ENCODE measurements at places on chromosomes 6 and 20.

GRCh38 chr6:84492241-84493165 lies 265.1 kb upstream of the CEP162 start:
- no peak for DNase-seq

DNA sequence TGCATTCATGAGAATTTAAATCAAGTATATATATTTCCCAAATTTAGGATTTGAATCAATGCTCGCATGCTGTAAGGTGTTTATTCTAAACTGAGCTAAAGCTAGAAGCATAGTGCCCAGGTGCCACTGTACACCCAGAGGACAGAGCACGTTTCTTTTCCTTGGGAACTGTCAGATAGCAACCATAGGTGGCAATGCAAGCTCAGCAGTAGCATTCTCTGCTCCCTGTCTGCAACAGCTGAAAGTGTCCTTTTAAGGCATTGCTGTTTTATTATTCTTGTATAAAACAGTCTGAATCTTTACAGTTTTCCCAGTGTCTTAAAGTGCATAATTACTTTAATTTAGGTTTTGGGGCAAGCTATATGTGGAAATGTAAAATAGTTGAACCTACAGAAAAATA lies 443.4 kb upstream of the MMS22L start:
- DNase-seq, result no peak

DNA sequence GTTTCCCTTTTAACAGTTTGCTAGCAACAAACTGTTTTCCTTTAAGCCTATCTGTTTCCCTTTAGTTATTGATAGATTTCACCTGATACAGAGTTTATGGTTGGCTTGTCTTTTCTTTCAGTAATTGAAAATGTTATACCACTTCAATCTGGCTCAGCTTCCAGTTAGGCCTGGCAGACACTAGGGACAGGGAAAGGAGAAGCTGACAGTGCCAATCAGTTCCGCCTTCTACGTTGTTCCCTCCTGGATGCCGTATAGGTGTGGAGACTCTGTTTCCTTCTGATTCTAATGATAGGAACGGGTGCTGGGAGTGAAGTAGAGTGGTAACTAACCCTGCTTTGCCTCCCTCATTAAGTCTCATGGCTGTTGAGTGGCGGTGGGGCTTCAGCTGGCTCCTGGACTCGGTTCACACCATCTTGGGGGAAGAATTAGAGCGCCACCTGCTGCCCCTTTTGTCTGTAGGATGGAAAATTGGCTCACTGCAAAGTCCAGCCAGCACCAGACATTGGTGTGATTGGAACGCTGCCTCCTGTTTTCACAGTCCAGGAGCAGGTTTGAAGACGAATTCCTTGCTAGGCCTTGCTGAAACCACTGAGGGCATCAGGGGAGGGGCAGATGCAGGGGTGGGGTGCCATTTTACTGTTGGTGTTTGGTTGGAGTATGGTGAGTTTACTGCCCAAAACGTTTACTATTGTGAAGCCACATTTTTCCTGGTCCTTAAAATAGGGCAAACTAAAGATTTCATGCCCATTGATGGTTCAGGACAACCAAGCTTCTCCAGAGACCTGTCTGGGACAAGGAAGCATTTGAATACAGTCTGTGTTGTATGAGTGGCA lies 1729.5 kb downstream of the GRIK2 start:
- DNase-seq, result no peak

DNA sequence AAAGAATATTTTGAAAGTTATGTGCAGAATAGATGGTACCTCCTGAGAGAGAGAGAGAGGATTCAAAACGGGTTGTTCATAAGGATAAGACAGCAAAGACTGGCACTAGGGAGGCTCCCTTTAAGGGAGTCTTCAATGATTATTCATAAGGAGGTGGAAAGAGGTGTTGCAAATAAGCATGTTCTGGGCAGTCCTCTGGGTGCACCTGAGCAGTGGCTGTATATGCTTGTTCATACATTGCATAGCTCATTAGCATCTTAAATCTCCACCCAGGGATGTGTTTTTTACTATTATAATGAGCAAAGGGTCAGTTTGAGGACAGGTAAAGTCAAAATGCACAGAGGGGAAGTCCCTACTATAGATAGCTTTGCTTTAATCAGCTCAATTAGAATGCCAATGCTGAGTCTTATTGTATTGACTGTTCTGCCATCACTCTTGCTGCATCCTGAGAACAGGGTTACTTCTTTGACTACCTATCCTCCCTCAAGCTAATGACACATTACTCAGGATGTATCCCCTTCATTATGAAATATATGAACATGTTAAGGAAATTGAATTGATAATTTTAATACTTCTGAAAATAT lies 10.0 kb upstream of the SIRPG start:
- no peak for DNase-seq

- no peak for DNase-seq
These were observed 18.4 kb upstream of the SPAG4 start for GRCh38 chr20:35597186-35597585.

DNA sequence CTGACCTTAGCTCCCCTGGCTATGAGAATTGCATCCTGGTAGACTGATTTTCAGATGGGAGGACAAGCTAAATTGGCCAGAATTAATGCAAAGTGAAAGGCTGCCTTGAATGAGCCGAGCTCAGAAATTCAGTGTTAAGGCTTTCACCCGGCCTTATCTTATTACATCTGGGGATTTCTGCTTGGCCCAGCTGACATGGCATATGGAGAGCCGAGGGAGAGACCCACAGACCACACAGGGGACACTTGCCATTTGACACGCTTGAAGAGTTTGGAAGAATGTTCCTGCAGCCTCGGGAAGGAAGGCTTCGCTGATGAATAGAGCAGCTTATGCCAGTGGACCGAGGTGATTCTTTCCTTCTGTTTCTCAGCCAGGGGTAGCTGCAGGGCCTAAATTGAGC lies 9.0 kb downstream of the MOCS3 start:
- no peak for DNase-seq

- no peak for DNase-seq
These were observed 16.7 kb downstream of the VAPB start for GRCh38 chr20:58405504-58406291.

DNA sequence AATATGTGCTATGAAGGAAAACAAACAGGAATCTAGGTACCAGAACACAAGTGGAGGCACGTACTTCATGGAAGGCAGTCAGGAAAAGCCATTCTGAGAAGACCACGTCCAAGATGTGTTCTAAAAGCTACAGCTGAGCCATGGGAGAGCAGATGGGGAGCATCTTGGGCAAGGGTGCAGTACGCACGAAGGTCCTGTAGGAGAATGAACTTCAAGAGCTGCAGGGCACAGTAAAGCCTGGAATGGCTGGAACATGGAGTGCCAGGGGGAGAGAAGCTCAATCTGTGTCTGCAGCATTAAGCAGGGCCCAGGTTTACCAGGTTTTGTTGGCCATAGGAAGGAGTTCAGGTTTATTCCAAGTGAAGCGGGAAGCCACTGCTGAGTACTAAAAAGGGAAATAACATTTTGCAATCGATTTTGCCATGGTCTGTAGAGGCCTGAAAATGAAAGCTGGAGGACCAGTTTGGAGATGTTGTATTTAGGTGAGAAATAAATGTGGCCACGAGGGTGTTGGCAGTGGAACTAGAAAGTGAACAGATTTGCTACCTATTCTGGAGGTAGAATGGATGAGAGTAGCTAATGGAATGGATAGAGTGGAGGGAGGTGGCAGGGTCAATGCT lies 29.9 kb downstream of the ADTRP start:
- DNase-seq, result no peak

GRCh38 chr6:79984261-79984660 lies 20.2 kb upstream of the TTK start:
- no peak for DNase-seq

DNA sequence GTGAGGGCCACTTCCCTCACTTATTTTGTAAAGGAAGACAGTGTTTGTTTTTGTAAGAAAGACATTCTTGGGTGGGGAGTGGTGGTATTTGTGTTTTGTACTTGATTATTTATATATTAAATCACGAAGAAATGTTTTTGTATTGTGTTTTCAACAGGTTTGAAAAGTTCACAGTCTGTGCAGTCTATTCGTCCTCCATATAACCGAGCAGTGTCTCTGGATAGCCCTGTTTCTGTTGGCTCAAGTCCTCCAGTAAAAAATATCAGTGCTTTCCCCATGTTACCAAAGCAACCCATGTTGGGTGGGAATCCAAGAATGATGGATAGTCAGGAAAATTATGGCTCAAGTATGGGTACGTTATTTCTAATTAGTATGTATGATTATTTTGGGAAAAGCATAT lies 137.2 kb downstream of the NCOA3 start:
- no peak for DNase-seq

- DNase-seq, result no peak
These were observed 103.4 kb downstream of the LRRC1 start for GRCh38 chr6:53898026-53898795.

- no peak for DNase-seq
These were observed 40.3 kb upstream of the XRN2 start for GRCh38 chr20:21262812-21263211.

GRCh38 chr6:148445620-148446019 lies 103.0 kb downstream of the SASH1 start:
- no peak for DNase-seq

GRCh38 chr20:23156170-23156841 lies 70.2 kb upstream of the CD93 start:
- no peak for DNase-seq

GRCh38 chr6:53399027-53399344 lies 50.2 kb upstream of the ELOVL5 start:
- DNase-seq, result no peak

DNA sequence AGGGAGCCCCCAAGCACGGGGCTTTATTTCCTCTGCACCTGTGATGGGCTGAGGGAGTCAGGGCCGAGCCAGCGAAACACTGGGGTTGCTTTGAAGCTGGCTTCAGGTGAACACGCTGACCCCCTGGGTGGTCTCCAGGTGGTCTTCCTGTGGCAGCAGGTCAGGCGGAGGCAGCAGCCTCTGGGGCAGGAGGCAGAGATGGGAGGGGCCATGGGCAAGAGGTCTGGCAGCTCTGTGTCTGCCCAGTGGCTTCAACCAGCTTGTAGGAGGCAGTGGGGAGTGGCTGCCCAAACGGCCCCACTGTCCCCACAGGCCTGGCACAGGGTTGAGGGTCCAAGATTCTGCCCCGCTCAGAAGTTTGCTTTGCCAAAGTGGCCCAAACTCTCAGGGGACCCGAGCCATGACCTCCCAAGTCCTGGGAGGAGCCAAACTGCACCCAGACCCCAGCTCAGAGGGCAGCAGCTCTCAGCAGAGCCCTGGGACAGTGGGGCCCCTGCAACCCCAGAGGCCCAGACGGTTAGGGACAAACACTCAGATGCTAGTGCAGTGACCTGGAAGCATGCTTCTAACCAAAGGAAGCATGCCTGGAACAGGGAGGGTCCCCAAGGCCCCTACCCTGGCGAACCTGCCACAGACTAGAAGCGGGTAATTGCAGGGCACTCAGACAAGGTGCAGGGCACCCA lies 15.3 kb downstream of the NTSR1 start:
- no peak for DNase-seq

DNA sequence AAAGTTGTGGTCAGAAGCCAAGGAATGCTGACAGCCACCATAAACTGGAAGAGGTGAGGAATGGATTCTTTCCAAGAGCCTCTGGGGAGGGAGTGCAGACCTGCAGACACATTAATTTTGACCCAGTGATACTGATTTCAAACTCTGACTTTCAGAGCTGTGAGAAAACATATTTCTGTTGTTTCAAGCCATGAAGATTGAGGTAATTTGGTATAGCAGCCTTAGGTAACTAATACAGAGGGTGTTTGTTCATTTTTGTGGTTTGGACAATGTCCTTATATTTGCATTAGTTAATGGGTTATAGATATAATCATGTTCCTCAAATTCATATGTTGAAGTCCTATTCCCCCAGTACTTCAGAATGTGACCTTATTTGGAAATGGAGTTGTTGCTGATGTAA lies 85.4 kb upstream of the GTSF1L start:
- no peak for DNase-seq

DNA sequence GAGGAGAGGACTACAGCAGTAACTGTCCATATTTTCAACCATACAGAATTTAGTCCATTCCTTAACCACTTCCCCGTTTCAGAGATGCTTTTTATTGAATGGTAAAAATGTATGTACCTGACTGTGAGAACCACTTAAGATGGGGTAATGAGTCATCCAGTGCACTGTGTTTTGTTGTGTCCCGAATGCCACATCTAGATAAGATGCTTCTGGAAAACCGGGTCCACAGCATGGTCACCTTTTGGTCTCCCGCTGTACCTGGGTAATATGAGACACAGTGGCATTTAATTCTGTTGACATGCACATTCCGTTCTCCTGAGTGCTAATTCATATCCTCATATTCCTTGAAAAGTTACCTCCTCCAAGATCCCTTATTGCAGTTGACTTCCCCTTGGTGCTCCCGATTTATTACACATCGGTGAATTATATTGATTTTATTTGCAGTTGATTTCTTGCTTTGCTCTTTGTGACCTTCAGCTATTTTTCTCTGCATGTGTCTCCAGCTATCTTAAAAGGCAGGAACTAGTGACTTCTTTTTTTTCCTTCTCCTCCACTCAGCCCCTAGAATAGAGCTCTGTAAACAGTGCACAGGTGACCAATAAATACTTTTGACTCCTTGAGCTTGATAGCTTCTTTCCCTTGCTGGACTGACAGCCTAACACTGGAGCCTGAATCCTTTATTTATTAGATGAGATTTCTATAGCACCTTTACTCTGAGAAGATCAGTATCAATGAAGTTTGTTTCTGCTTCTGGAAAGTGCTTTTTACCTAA lies 314.6 kb downstream of the ZFAND3 start:
- DNase-seq, result no peak

DNA sequence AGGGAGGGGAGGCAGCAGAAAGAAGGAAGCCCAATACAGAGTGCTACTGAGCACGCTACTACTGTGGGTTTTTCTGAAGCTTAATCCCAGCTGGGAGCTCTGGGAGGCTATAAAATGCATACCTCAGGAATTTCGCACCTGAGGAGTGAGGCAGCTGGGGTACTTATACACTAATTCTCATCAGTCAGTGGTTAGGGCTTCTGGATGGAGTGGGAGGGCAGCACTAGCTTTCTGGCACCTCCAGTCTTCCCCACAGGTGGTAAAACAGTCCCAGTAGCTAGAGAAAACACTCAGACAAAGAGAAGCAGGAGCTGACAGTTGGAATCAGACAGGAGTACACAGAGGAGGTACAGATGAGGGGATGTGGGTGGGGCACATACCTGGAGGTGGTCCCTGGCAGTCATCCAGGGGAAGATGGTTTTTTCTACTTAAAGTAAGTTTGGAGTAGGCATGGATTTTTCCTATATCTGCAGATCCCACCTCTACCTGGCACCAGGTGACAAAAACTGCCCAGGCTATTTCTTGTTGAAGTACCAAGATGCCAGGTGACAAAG lies 37.8 kb downstream of the CPXM1 start:
- DNase-seq, result no peak

GRCh38 chr6:127956260-127956888 lies 55.5 kb upstream of the THEMIS start:
- no peak for DNase-seq

- DNase-seq, result no peak
These were observed 58.7 kb downstream of the BCKDHB start for GRCh38 chr6:80165143-80165542.

- no peak for DNase-seq
These were observed 385.0 kb upstream of the SLC35B3 start for GRCh38 chr6:8820313-8820712.

Data from activated naive CD4-positive, alpha-beta T cell (primary cell).